ENCODE measurements at places on chromosomes 5 and 9. TPM values are rescaled to one million over a fixed set of nuclear protein-coding genes. Genes with fewer than 3 reads are reported as not detected.

The RNF14 gene
- total RNA-seq: 49.4 TPM

- no peak for DNase-seq
Observed at GRCh38 chr5:150347003-150347402, 10.5 kb upstream of the TCOF1 start.

GRCh38 chr5:68531970-68532369 lies 316.4 kb downstream of the PIK3R1 start:
- DNase-seq: no peak

The PRDM9 gene
- total RNA-seq: not detected

GRCh38 chr5:149422366-149423048 lies 43.4 kb upstream of the IL17B start:
- peak; percentile 51 for DNase-seq

GRCh38 chr5:181189363-181189961 lies 15.5 kb downstream of the TRIM7 start:
- peak; percentile 54 for DNase-seq

The LAMC3 gene
- total RNA-seq: 1.9 TPM

DNA sequence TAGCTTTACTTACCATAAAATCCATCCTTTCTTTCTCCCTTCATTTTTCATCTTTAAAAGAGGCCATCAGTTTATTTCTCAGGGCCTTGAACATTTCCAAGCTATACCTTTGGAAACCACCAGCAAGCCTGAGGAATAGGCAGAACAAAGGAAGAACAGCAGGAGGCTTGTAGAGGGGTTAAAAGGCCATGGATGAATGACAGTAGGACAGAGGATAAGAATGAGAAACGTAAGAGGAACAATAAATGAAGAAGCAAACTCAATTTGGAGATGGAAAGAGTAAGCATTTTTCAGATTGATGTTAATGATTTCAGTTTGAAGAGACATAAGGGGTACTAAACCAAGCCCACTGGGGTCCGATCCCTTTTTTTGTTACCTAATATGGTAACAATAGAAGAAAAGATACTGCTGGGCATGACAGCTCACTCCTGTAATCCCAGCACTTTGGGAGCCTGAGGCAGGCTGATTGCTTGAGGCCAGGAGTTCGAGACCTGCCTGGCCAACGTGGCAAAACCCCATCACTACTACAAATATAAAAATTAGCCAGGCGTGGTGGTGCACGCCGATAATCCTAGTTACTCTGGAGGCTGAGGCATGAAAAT lies 106.6 kb upstream of the NMUR2 start:
- DNase-seq: no peak

- DNase-seq: peak; percentile 41
Observed at GRCh38 chr5:144313147-144313726, 142.6 kb downstream of the KCTD16 start.

The C9orf85 gene
- 12.2 TPM for total RNA-seq

- DNase-seq: no peak
Observed at GRCh38 chr5:157729858-157730257, 1.4 kb upstream of the THG1L start.

GRCh38 chr5:143086908-143087637 lies 316.4 kb downstream of the NR3C1 start:
- no peak for DNase-seq

GRCh38 chr5:160250226-160250625 lies 20.9 kb downstream of the FABP6 start:
- DNase-seq: no peak

- peak; percentile 44 for DNase-seq
Observed at GRCh38 chr5:53109056-53109442, 508 bp downstream of the MOCS2 start.

DNA sequence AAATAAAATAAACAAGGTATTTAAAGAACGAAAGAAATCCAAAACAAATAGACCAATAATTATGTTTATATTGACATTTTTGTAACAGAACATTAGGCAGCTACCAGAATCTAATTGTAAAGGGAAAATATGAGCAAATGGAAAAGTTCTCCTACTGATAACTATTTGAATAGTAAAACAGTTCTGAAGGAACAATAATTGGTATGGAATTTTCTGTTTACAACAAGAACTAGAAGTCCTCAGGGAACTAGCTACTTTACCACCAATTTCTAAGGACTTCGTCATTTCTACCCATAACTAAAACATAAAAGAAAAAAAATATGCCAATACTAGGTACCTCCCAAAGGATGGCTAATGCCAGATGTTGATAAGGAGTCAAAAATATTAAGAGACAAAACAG lies 58.5 kb downstream of the AP3B1 start:
- no peak for DNase-seq

DNA sequence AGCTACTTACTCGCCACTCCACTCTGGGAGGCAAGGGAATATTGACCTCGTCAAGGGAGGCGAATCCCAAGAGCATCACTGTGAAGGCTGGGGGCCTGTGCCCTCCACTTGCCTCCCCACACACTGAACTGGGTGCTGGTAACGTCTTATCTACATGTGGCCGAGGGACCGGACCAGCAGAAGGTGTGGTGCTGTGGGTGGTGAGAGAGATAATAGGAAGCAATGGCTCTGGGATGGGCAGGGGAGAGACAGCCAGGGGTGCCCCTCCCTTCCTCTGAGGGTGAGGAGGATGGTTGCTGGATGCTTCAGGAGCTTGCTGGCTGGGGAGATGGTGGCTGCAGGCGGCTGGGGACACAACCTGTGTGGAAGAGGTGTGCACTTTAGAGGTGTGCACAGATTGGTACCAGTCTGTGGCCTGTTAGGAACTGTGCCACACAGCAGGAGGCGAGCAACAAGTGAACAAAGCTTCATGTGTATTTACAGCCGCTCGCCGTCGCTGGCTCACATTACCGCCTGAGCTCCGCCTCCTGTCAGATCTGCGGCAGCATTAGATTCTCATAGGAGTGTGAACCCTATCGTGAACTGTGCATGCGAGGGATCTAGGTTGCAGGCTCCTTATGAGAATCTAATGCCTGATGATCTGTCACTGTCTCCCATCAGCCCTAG lies 100.3 kb downstream of the ENTREP1 start:
- DNase-seq: no peak

DNA sequence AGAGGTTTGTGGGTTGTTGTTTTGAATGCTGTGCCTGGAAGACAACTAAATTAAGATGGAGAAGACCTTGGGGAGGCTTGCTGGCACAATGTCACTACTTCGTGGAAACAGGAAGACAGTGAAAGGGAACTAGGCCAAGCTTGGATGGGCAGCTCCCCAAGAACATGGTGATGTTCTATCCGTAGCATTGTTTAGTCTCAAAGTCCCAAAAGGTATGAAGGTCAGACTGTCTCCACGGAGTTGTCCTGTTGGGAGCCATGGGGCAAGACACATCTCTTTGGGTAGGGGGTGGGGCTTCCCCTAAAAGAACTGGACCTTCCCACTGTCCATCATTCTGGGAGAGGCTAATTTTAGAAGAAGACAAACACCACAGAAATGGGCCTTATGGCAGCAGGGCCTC lies 140.5 kb downstream of the ENTREP1 start:
- no peak for DNase-seq

The SLC6A3 gene
- not detected for total RNA-seq

DNA sequence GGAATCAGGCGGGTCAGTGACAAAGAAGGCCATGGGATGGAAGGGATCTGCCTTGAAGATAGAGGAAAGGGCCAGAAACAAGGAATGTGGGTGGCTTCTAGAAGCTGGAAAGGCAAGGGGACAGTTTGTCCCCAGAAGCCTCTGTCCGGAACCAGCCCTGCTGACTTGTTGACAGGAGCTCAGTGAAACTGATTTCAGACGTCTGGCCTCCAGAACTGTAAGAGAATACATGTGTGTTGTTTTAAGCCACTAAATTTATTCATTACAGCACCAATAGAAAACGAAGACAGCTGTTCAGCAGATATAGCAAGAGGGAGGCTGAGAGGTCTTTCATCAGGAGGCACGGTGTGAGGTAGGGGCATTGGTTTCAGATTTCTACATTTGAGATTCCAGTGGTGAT lies 422.5 kb downstream of the KDM4C start:
- DNase-seq: no peak

The LHX6 gene
- total RNA-seq: 1.2 TPM

DNA sequence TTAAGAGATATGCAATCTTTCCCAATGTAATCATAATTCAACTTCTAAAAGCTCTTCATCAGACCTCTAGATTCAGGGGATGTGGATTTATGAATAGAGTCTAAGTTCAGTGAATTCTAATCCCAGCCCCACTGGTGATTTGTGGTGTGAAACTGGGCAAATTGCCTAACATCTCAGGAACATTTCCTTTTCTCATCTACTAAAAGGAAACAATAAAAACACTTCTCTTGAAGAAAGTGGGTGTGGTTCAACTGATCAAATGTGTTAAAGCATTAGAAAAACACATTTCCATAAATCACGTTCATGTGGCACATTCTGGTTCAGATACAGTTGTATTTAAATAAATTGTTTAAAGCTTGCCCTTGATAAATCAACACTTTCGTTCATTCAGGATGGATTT lies 631.7 kb upstream of the CDH6 start:
- DNase-seq: no peak

DNA sequence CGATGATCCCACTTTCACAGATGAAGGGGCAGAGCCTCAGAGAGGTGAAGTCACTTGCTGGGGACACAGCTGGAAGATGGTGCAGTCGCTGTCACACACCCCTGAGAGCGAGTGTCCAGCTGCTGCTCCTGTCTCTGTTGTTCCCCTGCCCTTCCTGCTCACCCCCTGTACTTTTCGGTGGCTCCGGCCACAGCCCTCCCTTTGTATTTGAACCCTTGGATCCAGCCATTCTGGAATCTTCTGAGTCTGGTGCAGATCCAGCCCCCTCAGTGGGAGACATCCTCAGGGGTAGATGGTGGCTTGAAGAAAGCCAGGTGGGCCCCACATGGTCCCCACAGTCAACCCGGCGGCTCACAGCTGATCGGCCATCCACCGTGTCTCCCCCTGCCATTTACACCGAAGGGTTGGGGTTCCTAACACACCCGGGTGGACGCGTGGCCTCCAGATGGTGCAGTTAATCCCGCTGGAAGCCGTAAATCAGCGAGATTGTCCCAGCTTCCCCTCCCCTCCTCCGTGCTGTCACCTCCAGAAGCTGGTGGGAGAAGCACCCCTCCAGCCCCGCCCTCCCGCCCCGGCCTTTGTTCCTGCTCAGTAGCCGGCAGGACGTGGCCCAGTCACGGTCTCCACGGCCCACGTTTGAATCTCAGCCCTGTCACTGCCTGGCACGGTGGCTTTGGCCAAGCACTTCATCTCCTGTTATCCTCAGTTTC lies 204.8 kb downstream of the C9orf50 start:
- no peak for DNase-seq

GRCh38 chr9:115391168-115391825 lies 273.3 kb upstream of the TNC start:
- DNase-seq: no peak

The ZNF883 gene
- 0.27 TPM for total RNA-seq

DNA sequence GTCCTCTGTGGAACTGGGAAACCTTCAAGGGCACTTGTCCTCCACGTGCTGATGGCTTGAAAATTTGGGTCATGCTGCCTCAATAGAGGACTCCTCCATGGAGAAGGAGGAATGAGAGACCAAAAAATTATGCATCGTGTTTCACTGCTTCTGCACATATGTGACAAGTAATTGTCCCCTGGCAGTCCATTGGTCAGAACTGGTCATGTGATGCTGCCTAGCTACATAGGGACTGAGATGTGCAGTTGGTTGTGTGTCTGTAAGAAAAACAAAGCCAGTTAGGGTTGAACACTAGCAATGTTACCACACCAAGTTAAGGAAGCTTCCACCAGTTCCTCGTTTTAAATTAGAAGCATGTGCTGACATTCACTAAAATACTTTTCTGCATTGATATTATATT lies 201.9 kb upstream of the ANKH start:
- no peak for DNase-seq

The CDH9 gene
- total RNA-seq: not detected

DNA sequence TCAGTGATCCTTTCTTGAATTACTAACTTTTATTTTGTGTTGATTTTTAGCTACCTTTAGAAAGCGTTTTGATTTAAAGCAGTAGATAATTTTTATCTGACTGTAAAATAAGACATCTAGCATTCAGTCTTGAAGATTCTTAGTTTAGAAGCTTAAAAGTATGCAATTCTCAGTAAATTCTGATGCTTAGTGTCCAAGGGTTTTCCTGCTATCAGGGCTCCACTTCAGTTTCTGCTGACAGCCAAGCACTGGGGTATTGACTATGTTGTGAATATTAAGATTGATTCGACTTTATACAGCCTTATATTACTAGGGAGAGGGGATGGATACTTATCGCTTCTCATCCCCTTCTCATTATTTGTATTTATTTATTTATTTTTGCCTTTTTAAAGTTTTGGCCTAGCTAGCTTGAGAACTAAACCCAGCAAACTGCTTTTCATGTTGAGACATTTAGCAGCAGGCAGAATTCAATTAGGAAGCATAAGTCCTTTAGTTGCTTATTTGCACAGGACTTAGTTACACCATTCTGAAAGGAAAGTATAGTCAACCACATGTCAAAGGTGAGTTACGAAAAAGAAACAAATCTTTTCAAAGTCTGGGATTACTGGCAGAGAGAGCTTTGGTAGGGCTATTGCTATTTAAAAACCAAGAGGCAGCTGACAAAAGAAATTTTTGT lies 2.9 kb downstream of the PBX3 start:
- no peak for DNase-seq

DNA sequence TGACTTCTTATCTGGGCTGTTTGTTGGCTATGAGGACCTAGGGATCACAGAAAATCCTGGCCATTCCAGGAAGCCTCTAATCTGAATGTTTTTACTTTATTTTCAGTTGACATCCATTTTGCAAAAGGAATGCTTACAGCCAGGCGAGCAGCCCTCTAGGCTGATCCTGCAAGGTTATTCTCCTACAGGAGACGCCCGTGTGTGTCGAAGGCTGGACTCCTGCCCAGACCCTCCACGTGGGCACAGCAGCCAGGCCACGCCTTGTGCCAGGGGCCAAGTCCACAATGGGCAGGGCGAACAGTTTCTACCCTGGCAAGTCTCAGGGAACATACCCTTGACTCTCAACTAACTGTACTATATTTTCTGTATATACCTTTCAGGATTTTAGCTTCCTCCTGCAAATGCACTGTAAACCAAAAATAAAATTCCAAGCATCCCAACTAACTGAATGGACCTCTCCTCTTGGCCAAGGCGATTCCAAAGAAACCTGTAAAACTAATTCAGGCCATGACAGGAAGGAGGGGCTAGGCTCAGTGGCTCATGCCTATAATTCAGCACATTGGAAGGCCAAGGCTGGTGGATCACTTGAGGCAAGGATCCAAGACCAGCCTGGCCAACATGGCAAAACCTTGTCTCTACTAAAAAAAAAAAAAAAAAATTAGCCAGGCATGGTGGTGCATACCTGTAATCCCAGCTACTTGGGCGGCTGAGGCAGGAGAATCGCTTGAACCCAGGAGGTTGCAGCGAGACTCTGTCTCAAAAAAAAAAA lies 5.7 kb downstream of the CMBL start:
- peak; percentile 96 for DNase-seq

All from colonic mucosa (tissue), 4 donors.